ENCODE measurements at places on chromosomes 1 and 21. TPM values are rescaled to one million over a fixed set of nuclear protein-coding genes. Genes with fewer than 3 reads are reported as not detected.

Gene TNFRSF8
- 4.7 TPM for total RNA-seq

Gene SLC6A9
- 5.5 TPM for total RNA-seq

Gene JAM2
- total RNA-seq, result 20.1 TPM

Gene FABP3
- total RNA-seq, result 82.0 TPM

Gene HSD3B1
- not detected for total RNA-seq

Gene ADAM15
- 180 TPM for total RNA-seq

Gene TNFRSF1B
- total RNA-seq, result 42.1 TPM

Gene MAN1A2
- 50.4 TPM for total RNA-seq

Gene IL6R
- total RNA-seq, result 16.5 TPM

Gene AKNAD1
- total RNA-seq, result not detected

Gene THEM4
- total RNA-seq, result 17.5 TPM

Gene ATF6
- 30.4 TPM for total RNA-seq

Gene ACOT11
- total RNA-seq, result 20.9 TPM

Gene FCRL4
- not detected for total RNA-seq

Gene KIAA0040
- 23.0 TPM for total RNA-seq

Gene AMY1A
- not detected for total RNA-seq

Gene ZBTB21
- 21.8 TPM for total RNA-seq

Gene CA6
- total RNA-seq, result not detected

Gene CRYAA
- total RNA-seq, result not detected

Gene IQGAP3
- 0.58 TPM for total RNA-seq

Gene PRAMEF9
- not detected for total RNA-seq

Gene ATP1A4
- total RNA-seq, result 0.19 TPM

Gene MIXL1
- 0.19 TPM for total RNA-seq

Gene SPRR5
- not detected for total RNA-seq
